CD8-positive, alpha-beta T cell (primary cell): ENCODE measurements at places on chromosomes 5 and 9.
A peak's percentile ranks its signal among the peaks of the same experiment; 100 is the strongest.

DNA sequence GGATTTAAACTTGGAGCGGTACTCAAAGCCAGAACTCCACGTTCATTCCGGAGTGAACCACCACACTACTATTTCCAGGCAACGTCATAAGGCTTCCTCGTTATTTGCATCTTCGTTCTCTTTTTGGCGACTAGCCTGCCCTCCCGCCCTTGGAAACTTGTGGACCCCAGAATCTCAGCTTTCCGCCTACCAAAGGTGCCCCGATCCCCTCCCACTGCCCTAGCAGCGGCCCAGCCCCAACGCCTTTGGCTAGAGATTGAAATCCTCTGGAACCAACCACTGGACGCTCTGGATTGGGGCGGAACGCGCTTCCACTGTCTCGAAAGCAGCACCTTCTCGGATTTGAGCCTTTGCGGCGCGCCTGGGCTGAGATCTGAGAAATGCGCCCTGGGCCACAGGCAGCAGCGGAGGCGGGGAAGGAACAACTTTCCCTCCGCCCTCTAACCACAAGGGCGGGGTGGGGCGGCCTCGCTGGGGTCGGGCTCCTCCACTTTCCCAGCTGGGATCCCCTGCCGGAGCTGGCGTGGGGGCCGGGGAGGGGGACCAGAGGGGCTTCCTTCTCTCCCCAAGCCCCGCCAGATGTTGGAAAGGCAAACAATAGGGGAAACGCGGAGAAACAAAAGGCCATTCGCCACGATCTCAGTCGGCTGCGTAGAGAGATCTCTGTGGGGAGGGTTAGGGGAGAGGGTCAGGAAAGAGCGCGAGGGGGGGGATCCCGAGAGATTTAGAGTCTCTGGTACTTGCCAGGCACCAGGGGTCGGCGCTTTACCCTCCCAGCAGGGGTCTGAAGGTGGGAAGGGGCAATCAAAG, 1.3 kb downstream of the MOB3B start:
- DNase-seq: peak; percentile 61

GRCh38 chr9:19372567-19372966, 7.5 kb downstream of the RPS6 start:
- DNase-seq: no peak

GRCh38 chr5:58022055-58022454, 437.8 kb downstream of the PLK2 start:
- no peak for DNase-seq

- DNase-seq: no peak
Observed at GRCh38 chr5:155512329-155512728, 498.8 kb downstream of the KIF4B start.

DNA sequence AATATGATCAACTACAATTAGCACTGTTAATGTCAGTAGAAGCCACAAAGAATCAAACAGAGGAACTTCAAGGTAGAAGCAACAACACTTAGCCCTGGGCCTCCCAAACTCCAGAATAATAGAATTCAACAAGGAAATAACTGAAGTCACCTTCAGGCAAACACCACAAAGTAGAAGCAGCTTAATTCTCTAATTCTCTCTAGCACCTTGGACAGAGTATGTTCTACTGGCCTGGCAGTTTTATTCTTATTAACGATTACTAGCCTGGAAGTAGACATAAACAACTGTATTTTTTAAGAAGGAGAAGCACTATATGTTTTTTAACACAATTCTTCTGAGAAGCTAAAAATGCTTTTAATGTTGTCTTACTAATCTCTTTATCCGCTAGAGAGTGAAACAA, 911.9 kb downstream of the DTWD2 start:
- no peak for DNase-seq

DNA sequence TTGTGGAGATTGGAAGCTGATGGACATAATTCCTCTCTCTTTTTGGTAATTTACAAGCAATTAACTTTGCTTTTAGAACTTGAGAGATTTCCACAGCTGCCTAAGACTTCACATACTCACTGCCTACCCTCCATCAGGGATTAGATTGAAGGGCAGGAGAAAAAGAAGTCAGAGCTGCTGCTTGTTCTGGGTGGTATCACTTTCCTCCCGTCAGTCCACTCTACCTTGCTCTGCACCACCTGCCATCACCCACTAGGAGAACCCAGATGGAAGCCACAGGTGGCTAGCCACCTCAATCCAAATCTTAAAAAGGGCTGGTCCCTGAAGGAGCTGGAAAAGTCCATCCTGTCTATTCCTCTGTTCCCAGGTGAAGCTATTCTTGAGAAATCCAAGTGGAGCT, 10.5 kb downstream of the IRF1 start:
- DNase-seq: peak; percentile 49

- no peak for DNase-seq
Observed at GRCh38 chr5:72392326-72392733, 72.2 kb downstream of the PTCD2 start.
